ENCODE measurements at places on chromosomes 11 and 22. TPM values are rescaled to one million over a fixed set of nuclear protein-coding genes. Genes with fewer than 3 reads are reported as not detected.

Gene TYR
- total RNA-seq = not detected

Gene CDC45
- 23.5 TPM for total RNA-seq

Gene PATE1
- total RNA-seq = not detected

Gene RASGRP2
- total RNA-seq = 1.1 TPM

Gene RIN1
- total RNA-seq = 41.2 TPM

Gene KCNA4
- not detected for total RNA-seq

Gene MPZL2
- not detected for total RNA-seq

Gene MMP11
- 0.23 TPM for total RNA-seq

Gene TRIM34
- total RNA-seq = 3.4 TPM

Gene CSNK2A3
- 1.9 TPM for total RNA-seq

Gene LRP4
- 8.8 TPM for total RNA-seq

Gene TMPRSS6
- not detected for total RNA-seq

Gene SPI1
- total RNA-seq = not detected

Gene AIFM3
- 3.4 TPM for total RNA-seq

Gene HTR3A
- not detected for total RNA-seq

Gene SCN4B
- 0.06 TPM for total RNA-seq

Gene NPTXR
- total RNA-seq = 16.4 TPM

Gene OR5M11
- not detected for total RNA-seq
